Fibroblast of skin of right biceps (primary cell): ENCODE measurements at places on chromosomes 1 and 21.

DNA sequence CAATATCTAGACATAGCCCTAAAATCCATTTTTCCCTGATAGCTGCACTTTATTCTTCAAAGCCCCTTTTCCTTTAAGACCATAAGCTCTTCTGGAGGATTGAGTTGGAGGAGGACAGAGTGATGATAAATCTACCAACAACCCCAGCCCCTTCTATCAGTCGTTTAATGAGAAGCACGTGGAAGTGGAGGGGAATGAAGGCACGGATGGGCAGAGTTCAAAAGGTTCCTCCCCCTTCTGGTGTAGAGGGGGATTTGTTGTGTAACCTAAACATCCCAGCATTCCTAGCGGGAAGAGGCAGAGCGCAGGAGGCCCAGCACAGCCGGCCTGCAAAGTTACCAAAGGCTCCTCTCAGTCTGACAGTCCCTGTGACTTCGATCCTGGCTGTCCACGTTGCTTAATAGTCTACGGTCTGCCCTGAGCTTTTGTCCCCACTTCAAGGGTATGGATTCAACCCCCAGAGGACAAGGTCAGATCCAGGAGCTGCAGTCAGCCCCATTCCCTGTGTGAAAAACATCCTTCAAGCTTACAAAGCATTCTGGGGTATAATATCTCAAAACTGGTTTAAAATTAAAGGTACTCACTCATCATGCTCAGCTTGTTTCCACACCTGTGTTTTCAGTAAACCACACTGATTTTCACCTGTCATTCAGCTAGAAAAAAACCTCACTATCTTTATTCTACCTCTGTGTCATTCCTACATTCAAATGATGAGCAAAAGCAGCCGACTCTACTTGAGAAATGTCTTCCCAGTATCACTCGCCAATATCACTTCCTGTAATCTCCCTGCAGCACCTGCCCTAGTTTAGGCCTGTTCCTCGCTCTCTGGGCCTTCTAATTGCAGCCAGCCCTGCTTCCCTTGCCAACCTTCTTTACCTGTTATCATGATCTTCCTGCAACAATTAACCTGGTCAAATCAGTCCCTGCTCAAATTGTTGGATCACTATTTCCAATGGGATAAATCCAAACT, 117.9 kb downstream of the PLPP3 start:
- DNase-seq, result peak; percentile 23

- DNase-seq, result peak; percentile 33
Measured at GRCh38 chr1:149927056-149927562, 494 bp downstream of the SF3B4 start.

DNA sequence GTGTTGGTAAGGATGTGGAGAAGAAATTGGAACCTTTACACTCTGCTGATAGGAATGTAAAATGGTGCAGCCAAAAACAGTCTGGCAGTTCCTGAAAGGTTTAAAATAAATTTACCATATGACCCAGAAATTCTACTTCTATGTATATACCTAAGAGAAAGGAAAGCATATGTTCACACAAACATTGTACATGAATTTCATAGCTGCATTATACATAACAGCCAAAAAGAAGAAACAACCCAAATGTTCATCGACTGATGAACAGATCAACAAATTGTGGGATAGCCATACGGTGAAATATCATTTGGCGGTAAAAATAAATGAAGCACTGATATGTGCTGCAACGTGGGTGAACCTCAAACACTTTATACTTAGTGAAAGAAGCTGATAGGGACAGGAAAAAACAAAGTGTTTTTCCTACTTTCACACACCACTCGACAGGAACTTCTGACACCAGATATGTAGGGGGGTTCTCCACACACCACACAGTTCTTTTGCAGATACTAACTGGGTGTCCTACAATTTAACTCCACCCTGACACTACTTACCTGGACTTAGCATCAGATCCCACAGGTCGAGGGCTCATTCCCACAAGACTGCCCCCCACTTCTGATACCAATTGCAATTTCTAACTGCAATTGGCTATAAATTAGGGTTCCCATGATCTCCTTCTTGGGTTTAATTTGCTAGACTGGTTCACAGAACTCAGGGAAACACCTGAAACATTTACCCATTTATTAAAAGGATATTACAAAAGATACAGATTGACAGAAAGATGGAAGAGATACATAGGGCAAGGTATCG, 35.9 kb upstream of the ZNF326 start:
- no peak for DNase-seq

- no peak for DNase-seq
Measured at GRCh38 chr1:5998051-5998905, 6.1 kb upstream of the NPHP4 start.

- peak; percentile 96 for DNase-seq
Measured at GRCh38 chr1:223230161-223230881, 87.3 kb upstream of the TLR5 start.

DNA sequence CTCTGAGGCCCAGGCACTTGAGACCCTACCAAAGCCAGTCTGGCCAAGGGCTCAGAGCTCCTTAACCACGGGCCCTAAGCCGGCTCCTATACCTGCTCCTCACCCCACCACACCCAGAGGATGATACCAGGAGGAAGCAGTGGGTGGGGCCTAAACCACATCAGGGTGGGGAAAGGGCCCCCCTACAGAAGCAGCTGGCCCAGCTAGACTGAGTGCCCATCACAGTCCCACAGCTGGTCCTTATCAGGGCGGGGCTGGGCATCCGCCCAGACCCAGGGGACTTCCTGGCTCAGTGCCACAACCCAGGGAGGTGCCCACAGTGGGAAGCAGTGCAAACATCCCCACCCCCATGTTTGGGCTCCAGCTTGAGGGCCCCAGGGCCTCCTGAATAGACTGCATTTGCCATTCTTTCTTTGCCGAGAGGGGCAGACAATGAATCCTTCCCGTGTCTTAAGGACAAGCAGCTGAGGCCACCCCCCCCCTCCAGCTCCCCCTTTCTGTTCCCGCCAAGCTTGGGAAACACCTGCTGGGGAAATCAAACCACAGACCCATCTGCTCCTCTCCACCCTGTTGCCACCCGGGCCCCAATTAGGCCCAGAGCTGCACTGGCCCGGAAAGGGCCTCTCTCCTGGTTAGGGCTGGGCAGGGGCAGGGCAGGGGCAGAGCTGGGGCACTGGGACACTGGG, 6.2 kb downstream of the E2F2 start:
- no peak for DNase-seq
